Heart right ventricle (tissue), 16 donors: ENCODE measurements at places on chromosomes 16 and 17.

GRCh38 chr16:11109566-11109965, 146.4 kb downstream of the SOCS1 start:
- no peak for DNase-seq

DNA sequence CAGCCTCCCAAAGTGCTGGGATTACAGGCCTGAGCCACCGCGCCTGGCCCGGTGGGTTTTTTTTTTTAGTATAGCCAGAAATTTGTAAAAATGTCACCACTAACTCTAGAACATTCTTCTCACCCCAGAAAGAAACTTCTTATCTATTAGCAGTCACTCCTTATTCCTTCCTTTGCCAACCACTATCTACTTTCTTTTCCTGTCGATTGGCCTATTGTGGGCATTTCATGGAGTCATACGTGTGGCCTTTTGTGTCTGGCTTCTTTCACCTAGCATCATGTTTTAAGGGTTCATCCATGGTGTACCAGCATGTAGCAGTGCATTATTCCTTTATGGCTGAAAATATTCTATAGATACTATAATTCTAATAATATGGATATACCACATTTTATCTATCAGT, 3.6 kb downstream of the CYB5D2 start:
- DNase-seq = no peak

DNA sequence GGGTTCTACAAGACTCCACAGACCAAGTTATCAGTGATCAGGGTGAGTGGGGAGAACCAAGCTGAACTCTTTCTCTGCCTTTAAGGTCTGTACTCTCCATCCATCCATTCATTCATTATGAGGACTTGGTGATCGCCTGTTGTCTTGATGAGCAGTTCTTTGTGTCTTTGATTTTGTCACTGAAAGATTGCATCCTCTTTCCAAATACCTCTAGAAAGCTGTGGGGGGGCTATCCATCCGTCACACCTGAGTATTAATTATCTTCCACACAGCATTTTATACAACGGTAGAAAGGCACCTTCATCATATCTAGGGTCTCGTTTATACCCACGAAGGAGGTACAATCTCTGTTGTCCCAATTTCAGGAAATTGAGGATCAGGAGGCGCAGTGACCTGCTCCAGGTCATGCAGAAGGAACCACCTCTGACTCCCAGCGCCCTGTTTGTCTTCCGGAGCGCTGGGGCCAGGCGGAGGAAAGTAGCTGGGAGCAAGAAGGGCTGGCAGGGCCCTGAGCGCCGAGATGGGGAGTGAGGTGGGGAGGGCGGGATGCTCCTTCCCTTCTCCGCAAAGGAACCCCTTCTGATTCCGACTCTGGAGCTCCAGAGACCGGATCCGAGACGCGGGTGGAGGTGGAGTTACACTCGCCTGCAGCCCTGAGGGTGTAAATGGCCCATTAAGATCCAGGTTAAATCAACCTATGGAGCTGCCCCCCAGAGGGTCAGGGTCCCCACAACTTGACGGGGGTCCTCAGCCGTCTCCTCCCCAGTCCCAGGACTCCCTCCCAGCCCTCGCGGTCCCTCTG, 605 bp upstream of the ABAT start:
- no peak for DNase-seq

DNA sequence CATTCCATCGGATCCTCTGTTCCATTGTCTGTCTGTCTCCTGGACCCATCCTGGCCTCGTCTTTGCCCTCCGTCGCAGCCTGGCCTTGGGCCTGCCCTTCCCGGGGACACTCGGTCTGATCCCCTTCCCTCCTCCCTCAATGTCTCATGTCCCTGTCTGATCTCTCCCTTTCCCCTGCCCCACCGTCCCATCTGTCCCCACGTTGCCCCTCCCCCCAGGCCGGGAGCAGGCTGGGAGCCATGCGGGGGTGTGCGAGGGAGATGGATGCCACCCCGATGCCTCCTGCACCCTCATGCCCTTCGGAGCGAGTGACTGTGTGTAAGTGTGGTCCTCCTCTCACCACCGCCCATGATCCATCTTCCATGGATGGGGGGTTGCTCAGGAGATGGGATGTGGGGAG, 5.3 kb upstream of the ATP2A1 start:
- no peak for DNase-seq

DNA sequence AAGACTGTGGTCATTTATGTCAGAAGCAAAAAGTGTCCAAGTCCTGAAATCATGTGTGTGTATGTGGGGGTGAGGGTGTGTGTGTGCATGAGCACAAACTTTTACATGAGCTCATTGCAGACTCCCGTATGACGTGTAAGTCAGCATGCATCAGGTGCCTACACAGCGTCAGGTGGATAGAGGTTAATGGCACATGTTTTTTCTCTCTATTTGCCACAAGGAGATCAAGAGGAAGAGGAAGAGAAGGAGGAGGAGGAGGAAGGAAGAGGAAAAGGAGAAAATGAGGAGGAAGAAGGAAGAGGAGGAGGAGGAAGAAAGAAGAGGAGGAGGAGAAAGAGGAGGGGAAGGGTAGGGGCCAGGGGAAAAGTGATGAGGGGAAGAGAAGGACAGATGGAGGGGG, 178.0 kb upstream of the DYNLRB2 start:
- DNase-seq = no peak

GRCh38 chr17:78383725-78384471, 5.4 kb downstream of the PGS1 start:
- peak; percentile 71 for DNase-seq

GRCh38 chr17:49787884-49788477, 500 bp upstream of the KAT7 start:
- no peak for DNase-seq

- DNase-seq = no peak
Observed at GRCh38 chr16:86443508-86444147, 66.7 kb upstream of the FOXF1 start.

GRCh38 chr17:2703181-2703580, 8.4 kb downstream of the CLUH start:
- DNase-seq = no peak

DNA sequence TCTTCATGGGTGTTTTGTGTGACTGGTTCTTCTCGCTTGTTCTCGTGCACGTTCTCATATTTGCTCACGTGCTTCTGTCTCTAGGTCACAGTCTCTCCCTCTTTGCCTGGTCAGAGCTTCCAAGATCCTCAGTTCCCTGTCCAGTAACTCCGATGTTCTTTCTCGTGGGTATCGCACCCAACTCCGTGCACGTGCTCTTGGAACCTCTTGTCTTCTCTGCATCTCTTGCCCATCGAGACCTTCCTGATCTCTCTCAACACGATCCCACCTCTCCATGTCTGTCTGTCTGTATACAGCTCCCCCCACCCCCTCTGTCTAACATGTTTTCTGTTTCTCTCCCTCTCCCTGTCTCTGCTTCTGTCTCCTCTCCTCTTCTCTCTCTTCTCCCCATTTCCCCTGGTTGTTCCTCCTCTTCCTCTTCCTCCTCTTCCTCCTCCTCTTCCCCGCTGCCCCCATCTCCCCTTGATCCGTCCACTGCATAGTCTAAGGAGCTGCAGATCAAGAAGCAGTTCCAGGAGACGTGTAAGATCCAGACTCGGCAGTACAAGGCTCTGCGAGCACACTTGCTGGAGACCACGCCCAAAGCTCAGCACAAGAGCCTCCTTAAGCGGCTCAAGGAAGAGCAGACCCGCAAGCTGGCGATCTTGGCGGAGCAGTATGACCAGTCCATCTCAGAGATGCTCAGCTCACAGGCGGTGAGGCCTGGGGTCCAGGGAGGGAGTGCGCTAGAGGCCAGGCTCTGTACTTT, 6.1 kb downstream of the HIRIP3 start:
- no peak for DNase-seq

GRCh38 chr16:82955741-82956348, 329.1 kb downstream of the CDH13 start:
- no peak for DNase-seq

GRCh38 chr16:57358527-57359095, at the start of gene CCL22:
Gene CCL22 (plus strand): TSS chr16:57358783. CDS start chr16:57358817, 34 bp downstream.
- DNase-seq = no peak

GRCh38 chr17:64056269-64057005, 36.0 kb upstream of the ICAM2 start:
- DNase-seq = no peak

GRCh38 chr17:8685381-8685780, 54.9 kb upstream of the MYH10 start:
- no peak for DNase-seq

GRCh38 chr17:48559840-48560817, 15.2 kb upstream of the HOXB2 start:
- no peak for DNase-seq

DNA sequence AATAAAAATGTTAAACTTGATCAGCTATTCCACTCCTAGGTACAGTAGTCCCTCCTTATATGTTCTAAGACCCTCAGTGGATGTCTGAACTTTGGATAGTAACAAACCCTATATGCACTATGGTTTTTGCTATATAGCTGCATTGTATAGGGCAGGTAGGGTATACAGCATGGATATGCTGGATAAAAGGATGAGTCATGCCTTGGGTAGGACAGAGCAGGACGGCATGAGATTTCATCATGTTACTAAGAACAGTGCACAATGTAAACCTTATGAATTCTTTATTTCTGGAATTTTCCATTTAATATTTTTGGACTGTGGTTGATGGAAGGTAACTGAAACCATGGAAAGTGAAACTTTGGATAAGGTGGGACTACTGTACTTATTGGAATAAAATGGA, 235.1 kb downstream of the CEP112 start:
- DNase-seq = no peak

DNA sequence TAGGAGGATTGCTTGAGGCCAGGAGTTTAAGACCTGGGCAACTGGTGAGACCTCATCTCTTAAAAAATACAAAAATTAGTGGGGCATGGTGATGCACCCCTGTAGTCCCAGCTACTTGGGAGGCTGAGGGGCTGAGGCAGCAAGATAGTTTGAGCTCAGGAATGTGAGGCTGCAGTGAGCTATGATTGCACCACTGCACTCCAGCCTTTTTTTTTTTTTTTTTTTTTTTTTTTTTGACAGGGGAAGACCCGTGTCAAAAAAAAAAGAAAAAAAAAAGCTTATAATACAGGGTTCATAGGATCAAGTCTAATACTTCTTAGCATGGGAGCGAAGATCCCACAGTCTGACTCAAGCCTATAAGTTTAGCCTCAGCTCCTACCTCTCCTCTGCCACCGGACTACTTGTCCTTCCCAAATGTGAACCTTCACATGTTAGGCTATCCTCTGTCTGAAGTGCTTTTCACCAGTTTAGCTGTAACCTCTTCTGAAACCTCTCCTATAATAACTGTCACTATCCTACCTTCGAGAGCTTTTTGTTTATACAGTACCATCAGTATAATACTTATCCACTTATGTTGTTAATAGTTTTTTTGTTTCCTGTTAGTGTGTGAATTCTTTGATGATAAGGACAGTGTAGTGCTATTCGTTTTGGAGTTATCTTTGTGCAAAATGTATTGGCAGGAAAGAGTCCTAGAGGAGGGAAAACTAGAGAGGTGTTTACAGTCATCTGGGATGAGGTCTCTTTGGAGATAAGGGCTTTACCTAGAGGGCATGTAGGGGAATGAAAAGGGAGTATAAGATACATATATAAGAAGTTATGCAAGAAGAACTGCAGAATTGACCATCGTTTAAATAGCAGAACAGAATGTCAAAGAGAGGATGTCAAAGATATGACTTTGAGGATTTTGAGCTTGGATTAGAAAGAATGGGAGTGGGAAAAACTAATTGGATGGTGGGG, 15.5 kb downstream of the CPD start:
- DNase-seq = no peak

GRCh38 chr17:58758890-58759289, 3.2 kb downstream of the PPM1E start:
- no peak for DNase-seq

DNA sequence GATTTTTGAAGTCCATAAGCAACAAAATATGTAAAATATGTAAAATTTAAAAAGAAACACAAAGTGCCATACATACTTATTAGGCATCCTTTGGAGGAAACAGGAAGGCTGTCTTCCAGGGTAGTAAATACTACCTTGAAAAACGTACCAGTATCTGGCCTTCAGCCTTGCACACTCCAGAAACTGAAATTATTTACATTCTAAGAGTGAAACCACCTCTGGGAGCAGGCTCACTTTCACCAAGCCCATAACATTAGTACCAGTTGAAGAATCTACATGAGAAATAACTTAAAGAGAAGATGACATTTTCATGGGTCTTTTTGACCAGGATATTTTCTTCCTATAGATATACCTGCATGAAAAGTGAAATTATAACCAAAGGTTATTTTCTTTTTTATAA, 6.4 kb downstream of the KRTAP9-1 start:
- no peak for DNase-seq

- DNase-seq = no peak
Observed at GRCh38 chr17:43769859-43770258, 8.9 kb downstream of the DUSP3 start.

DNA sequence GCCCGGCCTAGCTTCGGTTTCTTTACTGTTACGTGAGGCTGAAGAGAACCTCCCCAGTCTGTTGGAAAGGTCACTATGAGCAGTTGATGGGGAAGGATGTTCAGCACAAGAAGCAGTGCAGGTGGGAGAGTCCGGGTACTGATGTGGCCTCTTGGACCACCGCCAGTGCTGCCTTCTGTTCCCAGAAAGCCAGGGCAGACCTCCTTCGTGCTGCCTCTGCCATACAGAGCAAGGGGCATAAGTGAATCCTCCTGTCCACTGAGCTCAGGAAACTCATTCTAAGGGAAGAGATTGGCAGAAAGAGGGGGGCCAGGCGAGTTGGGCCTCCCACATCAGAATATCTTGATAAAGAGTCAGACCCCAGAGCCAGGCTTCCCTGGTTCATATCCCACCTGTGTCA, 3.7 kb downstream of the PPP4C start:
- DNase-seq = no peak

DNA sequence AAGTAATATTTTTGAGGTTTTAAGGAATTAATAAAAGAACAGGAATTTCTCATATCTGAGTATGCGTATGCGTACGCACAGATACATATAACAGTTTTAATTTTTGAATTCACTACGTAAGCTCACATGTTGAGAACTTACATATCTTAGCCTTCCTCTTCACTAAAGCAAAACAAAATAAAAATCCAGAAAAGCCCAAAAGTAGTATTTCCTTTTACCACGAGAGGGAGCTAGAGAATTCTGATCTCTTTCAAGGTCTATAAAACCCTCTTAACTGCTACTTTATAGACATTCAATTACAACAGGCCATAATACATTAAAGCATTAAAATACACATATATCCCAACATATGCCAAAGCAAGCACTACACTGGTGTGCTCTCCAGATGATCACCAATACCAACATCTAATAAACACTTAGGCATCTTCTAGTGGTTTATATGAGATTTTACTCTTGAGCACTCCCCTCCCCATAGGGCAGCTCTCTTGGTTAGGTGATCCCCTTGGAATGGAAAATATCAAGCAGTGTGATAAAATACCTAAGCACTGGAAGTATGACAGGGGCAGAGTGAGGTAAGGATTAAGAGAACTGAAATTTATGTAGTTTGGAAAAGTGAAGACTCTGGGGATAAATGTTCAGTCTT, 94.0 kb downstream of the SKAP1 start:
- no peak for DNase-seq
